ENCODE measurements at places on chromosomes 12 and 14.
A peak's percentile ranks its signal among the peaks of the same experiment; 100 is the strongest.

- DNase-seq = no peak
These were observed 146.4 kb upstream of the BTG1 start for GRCh38 chr12:92292016-92292415.

DNA sequence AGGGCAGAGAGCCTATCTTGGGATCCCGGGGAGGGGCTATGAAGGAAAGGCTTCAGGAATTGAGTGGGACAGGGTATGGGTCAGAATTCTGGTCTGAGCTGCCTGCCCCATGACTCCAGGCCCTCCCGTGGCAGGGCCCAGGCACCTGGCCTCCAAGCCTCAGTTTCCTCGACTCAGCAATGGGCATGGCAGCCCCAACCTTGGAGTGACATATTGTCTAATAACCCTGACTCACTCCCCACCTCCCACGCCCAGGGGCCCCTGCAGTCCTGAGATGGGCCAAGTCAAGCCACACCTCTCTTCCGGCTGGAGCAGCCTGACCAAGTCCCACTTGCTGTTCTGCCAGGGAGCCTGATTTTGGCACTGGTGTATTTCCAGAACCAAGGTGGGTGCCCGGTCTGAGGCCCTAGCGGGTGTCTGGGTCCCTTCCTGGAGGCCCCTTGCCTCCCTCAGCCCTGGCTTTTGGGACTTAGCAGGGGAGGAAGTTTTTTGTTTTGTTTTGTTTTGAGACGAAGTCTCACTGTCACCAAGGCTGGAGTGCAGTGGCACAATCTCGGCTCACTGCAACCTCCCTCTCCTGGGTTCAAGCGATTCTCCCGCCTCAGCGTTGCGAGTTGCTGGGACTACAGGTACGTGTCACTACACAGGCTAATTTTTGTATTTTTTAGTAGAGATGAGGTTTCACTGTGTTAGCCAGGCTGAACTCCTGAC lies 40.3 kb upstream of the RCOR1 start:
- no peak for DNase-seq

DNA sequence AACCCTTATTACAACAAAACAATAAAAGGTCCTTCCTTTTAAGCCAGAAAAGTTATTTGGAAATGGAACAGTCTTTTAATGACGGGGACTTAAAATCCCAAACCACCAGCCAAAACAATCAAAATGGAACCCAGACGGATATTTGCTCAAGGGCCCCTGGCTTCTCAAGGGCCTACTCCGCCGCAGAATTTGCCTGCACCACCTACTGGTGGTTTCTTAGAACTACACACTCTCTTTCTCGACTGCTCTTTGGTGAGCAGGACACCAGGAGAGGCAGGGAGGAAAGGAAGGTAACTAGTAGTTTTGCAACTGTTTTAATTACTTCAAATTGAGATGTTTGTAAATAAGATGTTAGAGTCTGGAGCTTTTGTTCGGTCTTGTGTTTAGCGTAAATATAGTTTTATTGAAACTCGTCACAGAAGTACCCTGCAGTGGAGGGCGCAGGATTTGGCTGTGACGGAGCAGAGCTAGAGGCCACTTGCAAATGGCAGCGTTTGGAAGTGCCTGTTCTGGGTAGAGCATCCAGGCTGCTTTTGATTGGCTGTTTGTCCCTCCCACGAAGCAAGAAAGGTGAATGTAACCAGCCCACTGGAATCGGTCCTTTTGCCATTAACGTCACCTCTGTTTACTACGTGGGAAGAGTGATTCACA lies 238.5 kb downstream of the CACNA1C start:
- DNase-seq = peak; percentile 38

DNA sequence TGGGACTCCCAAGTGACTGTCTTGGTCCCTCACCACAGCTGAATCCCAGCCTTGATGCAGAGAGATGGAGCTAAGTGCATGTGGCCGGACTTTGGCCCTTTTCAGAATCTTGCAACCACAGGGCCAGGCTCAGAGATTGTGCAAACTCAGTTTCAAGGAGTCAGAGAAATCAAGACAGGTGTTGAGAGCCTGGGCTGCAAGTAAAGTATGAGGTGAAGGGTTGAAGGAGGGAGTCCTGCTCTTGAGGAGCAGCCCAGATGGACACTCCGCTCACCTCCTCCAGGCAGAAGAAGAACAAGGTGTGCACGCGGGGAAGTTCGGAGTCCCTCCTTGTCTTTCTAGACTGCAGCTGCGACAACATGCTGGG lies 6.3 kb upstream of the BMP4 start:
- DNase-seq = no peak

DNA sequence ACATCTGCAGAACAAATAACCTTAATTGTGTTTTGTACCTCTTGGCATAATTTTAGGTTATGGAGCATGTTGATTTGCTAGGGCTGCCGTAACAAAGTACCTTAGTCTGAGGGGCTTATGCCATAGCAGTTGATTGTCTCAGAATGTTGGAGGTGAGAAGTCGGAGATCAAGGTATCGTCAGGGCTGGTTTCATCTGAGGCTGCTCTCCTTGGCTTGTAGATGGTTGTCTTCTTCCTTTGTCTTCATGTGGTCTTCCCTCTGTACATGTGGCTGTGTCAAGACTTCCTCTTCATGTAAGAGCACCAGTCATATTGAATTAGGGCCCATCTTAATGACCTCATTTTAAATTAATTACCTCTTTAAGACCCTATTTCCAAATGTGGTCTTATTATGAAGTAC lies 64.4 kb upstream of the PTHLH start:
- no peak for DNase-seq

DNA sequence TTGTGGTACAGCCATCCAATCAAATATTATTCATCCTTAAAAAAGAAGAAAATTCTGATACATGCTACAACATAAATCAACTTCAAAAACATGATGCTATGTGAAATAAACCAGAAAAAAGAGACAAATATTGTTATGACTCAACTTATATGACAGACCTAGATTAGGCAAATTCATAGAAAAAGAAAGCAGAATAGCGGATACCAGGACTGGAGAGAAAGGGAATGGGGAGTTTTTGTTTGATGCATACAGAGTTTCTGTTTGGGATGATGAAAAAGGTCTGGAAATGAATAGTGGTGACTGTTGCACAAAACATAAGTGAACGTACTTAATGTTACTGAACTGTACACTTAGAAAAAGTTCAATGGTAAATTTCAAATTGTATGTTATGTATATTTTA lies 82.3 kb downstream of the SPPL3 start:
- DNase-seq = no peak

GRCh38 chr12:115657081-115658013 lies 620.1 kb downstream of the MED13L start:
- no peak for DNase-seq

DNA sequence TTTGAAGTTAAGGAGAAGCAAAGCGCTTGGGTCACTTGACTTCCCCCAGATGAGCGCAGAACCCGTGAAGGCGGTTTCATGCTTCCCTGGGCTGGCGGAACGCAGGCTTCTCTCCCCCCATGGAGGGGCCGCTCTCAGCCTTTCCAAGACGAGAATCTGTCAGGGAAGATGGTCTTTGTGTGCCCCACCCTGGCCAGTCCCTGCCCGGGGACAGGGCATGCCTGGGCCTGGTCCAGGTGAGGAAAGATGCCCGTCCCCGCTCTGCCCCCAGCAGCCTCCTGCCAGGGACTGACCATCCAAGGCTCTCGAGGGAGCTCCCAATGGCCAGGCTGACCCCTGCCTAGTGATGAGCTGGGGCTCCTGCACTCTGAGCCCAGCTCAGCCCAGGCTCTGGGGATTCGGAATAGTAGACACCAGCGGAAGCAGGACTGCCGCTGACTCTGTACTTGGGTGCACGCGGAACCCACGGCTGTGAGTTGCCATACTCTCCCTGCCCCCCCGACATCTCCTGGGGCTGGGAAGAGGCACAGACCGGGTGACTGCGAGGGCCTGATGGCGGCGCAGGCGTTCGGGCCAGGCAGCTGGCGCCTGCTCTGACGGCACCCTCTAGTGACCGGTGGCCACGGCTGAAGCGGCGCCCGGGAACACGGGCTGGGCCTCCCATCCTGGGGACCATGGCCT lies 142.2 kb upstream of the FKBP4 start:
- DNase-seq = no peak

- DNase-seq = no peak
These were observed 519.3 kb downstream of the BCL11B start for GRCh38 chr14:98752660-98753059.

DNA sequence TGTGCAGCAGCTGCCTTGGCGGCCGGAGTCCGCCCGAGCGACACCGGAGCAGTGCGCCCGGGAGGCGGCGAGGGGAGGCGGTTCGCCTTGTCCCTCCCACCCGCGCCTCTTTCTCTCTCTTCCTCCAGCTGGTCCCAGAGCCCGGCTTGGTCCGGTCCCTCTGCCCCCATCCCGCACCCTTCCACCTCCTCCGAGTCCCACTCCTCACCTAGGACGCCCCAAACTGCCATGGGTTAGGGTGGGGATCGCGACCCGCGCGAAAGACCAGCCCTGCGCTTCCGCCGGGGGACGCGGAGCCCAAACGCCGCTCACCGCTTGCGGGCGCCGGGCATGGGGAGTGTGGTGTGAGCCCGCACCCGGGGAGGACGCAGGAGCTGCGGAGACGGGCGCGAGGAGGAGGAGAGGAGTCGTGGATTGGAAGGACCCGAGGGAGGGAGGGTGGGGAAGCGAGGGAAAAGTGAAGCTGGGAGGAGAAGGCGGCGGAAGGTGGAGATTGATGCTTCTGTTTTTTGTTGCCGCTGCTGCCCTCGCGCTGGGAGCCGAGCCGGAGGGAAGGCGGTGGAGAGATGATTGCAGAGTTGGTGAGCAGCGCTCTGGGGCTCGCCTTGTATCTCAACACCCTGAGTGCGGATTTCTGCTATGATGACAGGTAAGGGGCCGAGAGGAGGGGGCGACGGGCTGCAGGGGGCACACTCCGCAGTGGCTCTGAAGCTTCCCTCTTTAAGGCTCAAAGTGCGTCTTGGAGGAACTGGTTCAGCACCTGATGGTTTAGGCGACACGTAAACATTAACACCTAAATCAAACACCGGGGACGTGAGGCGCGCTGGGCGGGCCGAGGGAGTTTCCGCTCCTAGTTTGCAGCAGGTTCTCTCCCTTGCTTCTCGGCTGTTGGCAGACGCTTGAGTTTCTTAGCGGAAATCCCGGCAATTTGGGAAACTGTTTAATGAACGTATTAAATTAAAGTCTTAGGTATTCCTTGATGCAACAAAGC lies 610 bp downstream of the TMTC2 start:
- peak; percentile 71 for DNase-seq

DNA sequence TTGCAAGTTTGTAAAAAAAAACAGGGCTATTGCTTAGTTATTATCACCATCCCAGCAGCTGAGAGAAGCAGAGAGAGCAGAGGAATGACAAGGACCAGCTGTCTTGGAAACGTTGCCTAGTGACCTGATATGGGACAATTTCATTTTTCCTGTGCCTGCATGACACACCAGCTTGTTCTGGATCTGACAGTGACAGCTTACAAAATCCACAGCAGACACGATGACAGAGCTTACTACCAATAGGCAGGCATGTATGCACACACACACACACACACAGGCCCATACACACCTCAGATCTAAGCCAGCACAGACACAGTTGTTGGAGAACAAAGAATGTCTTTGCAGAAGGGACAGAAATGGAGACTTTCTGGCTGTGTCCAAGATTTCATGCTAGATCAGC lies 25.4 kb downstream of the HSPB8 start:
- DNase-seq = no peak

DNA sequence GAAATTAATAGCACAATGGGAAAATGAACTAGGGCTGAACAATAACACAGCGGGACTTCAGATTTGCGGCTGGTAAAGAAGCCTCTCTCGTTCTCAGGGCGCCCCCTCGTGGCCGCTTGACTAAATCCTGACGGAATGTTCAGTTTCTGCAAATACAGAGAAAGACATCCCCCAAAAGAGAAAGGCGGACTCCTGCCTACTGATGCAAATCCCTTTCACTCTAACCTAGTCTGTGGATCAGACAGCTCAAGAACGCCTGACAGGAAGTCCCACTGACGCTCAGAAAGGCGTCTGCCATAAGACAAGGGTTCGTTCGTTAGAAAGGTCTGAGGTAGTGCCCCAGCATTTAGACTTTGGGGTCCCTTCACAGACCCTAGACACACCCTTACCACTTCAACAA lies 2.5 kb downstream of the NUAK1 start:
- DNase-seq = peak; percentile 96

DNA sequence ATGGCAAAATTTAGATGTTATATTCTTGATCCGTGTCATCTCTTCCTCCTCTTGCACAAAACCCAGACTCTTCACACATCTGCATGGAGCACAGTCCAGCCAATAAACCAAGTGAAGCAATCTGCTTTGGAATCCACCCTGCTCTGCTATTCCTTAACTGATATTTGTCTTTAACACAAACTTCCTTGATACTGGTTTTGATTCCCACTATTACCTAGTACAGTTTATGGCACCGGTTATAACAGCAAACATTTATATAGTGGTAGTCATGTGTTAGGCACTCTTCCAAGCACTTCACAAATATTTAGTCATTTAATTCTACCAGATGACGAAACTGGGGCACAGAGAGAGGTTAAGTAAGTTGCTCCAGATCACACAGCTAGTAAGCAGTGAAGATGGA lies 12.5 kb downstream of the STYK1 start:
- DNase-seq = no peak

GRCh38 chr12:18556161-18556560 lies 181.7 kb downstream of the PLCZ1 start:
- no peak for DNase-seq

DNA sequence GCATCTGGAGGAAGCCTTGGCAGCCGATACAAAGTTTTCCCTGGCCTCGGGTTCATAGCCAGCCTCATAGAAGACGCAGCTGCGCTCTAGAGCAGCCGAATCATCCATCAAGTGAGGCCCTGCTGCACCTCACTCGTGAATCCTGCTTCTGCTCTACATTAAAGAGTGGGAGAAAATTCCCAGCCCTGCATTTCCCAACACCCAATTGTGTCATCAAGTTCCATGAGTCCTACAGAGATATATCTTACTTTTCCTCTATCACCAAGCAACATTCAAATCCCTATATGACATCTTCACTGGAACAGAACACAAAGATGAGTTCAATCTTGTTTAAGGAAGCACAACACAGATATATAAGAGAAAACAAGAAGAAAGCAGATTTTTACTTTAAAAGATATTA lies 139.3 kb downstream of the TTC7B start:
- DNase-seq = no peak

DNA sequence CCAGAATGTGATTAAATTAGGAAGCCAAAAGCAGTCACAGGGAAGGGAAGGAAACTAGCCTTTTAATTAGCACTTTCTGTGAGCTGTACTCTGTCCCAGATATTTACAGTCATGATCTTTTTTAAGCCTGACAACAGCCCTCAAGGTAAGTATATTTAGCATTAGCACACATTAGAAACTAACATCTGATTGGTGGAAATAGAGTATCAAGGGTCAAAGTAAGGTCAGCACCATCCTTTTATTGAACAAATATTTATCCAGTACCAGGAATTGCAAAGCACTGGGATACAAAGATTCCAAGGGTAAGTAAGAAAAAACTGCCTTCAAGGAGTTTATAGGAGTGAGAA lies 28.2 kb downstream of the RPGRIP1 start:
- no peak for DNase-seq
